Upper lobe of left lung (tissue), 6 donors: ENCODE measurements at places on chromosomes 11 and 22.

- no peaks in the 10 kb centered on the region for H3K27me3 ChIP-seq
- no peak overlapping the region for H3K4me3 ChIP-seq
- H3K36me3 ChIP-seq, result no peaks in the 10 kb centered on the region
- H3K27ac ChIP-seq, result no peak overlapping the region
- DNase-seq, result no peak
- no peaks in the 10 kb centered on the region for H3K4me1 ChIP-seq
Observed at GRCh38 chr22:48209473-48210197, 1447.2 kb downstream of the TBC1D22A start.

DNA sequence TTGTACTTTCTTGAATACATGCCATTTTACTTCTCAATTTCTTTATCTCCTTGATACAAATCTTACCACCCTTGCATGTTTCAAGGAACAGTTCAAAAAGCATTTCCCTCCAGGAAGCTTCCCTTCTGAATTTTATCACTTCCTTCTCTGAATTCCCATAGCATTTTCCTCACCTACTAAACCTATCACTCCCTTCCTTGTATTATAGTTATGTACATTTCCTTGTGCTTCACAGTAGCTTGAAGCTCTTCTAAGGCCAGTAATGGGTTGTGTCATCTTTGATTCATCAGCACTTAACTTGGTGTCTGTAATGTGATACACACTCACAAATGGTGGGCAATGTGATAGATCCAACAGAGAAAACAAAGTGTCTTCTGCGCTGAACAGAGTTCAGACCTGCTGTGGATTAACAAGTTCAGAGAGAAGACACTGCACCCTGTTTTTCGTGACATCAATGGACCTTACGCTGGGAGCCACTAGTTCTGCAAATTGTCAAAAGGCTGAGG, 127.5 kb downstream of the CCDC81 start:
- no peak overlapping the region for H3K4me3 ChIP-seq
- no peak for DNase-seq
- no peaks in the 10 kb centered on the region for H3K36me3 ChIP-seq
- H3K27me3 ChIP-seq, result no peaks in the 10 kb centered on the region

- no peaks in the 10 kb centered on the region for H3K27me3 ChIP-seq
- H3K27ac ChIP-seq, result no peak overlapping the region
- H3K4me3 ChIP-seq, result no peak overlapping the region
- no peaks in the 10 kb centered on the region for H3K4me1 ChIP-seq
Observed at GRCh38 chr11:109733245-109733644, 311.3 kb downstream of the C11orf87 start.

GRCh38 chr11:7672960-7673723, at the start of gene CYB5R2:
Gene CYB5R2 (minus strand): TSS chr11:7673500. CDS start chr11:7672825, 675 bp downstream.
- H3K27me3 ChIP-seq, result peaks cover 2% of the 10 kb centered on the region
- peak within 1 kb of the TSS; percentile 69 for H3K27ac ChIP-seq
- H3K4me1 ChIP-seq, result peaks cover 19% of the 10 kb centered on the region

DNA sequence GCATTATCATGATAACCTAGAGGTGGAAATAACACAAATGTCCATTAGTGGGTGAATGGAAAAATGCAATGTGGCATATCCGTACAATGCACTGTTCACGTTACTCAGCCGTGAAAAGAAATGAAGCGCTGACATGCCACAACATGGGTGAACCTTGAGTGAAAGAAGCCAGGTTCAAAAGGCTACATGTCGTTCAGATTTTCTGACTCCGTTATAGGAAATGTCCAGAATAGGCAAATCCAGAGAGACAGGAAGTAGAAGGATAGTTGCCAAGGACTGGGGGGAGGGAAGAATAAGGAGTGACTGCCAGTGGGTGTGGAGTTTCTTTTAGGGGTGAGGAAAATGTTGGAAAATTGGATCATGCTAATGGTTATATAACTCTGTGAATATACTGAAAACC, 133.8 kb downstream of the ATXN10 start:
- no peak overlapping the region for H3K27ac ChIP-seq
- no peak overlapping the region for H3K4me3 ChIP-seq
- peaks cover 3% of the 10 kb centered on the region for H3K4me1 ChIP-seq
- H3K27me3 ChIP-seq, result no peaks in the 10 kb centered on the region

DNA sequence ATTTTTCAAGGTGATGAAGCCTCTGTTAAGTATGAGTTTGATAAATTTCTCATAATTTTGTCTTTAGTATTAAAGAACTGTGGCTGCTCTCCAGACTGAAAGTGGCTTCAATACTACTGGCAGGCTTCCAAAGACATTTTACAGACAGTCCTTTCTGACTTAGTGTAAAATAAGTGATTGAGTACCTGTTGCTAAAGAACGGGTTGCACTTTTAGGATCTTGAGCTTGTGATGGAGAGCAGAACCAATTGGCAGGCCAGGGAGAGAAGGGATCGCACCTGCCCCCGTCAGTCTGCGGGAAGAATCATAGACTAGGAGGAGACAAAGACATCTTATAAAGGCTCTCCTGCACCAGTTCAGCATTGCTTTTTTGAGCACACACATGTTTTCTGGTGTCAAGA, 4.4 kb downstream of the NCAM1 start:
- H3K4me3 ChIP-seq, result no peak overlapping the region
- H3K36me3 ChIP-seq, result no peaks in the 10 kb centered on the region
- DNase-seq, result no peak
- H3K27me3 ChIP-seq, result no peaks in the 10 kb centered on the region
- H3K27ac ChIP-seq, result no peak overlapping the region

DNA sequence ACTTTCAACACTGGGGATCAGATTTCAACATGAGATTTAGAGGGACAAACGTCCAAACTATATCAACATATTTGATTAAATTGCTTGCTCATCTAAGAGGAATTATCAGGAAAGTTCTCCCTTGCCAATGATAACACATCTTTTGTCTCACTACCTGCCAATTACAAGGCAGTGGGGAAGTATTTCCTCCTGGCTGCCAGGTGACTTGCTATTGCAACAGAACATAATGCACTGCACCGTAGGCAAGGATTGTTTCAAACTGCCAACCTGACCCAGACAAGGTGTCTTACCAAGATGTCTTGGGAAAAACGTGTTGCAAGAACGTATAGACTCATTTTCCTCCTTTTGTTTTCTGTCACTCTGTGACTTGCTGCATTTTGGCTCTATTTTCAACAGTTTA, 711.6 kb downstream of the METTL15 start:
- H3K27ac ChIP-seq, result no peak overlapping the region
- no peak for DNase-seq
- H3K27me3 ChIP-seq, result no peaks in the 10 kb centered on the region

- H3K4me1 ChIP-seq, result no peaks in the 10 kb centered on the region
- DNase-seq, result no peak
- no peak overlapping the region for H3K27ac ChIP-seq
- H3K4me3 ChIP-seq, result no peak overlapping the region
- H3K36me3 ChIP-seq, result no peaks in the 10 kb centered on the region
- no peaks in the 10 kb centered on the region for H3K27me3 ChIP-seq
Observed at GRCh38 chr22:39545386-39546365, 13.1 kb upstream of the RPS19BP1 start.

DNA sequence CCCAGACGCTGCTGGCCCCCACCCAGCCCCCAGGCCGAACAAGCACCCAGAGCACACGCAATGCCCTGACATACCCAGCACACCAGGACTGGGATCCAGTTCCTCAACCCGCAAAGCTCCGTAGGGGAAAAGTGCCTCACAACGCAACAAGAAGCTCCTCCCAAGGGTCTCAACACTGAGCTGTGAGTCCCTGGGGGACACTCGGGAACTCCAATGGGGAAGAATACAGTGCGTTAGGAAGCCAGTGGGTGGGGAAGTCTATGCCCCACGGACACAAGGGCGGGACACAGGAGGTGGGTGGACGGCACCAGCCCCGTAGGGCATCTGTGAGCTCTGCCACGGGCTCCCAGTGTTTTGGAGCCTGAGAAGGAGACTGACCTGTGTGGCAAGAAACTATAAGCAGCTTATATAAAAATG, 1.6 kb downstream of the DEAF1 start:
- no peaks in the 10 kb centered on the region for H3K36me3 ChIP-seq
- H3K27ac ChIP-seq, result peak overlapping the region; percentile 34
- H3K4me3 ChIP-seq, result no peak overlapping the region
- H3K27me3 ChIP-seq, result no peaks in the 10 kb centered on the region
- H3K4me1 ChIP-seq, result peaks cover 32% of the 10 kb centered on the region

DNA sequence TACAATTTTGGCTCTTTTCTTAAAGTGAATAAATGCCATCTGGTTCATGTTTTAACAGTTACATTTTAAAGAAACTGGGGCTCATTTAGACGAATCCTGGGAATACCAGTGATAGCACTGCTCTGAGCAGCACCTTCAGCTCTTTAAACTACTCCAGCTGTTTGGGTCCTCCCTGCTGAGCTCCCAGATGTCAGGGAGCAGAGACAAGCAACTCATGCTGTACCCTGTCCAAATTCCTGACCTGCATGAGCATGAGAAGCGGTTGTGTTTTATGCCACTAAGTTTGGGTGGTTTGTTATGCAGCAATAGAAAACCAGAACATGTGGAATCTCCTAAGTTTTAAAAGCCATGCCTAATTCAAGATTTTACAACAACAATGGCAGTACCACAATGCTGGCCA, 90.0 kb downstream of the FDX1 start:
- no peaks in the 10 kb centered on the region for H3K27me3 ChIP-seq
- H3K36me3 ChIP-seq, result no peaks in the 10 kb centered on the region
- peaks cover 2% of the 10 kb centered on the region for H3K4me1 ChIP-seq
- no peak overlapping the region for H3K27ac ChIP-seq
- no peak for DNase-seq
- no peak overlapping the region for H3K4me3 ChIP-seq

- no peaks in the 10 kb centered on the region for H3K36me3 ChIP-seq
- H3K27me3 ChIP-seq, result no peaks in the 10 kb centered on the region
- no peak overlapping the region for H3K27ac ChIP-seq
- H3K4me3 ChIP-seq, result no peak overlapping the region
- H3K4me1 ChIP-seq, result no peaks in the 10 kb centered on the region
Observed at GRCh38 chr11:63262547-63262946, 19.1 kb upstream of the SLC22A25 start.

GRCh38 chr11:74754507-74755252, 6.0 kb downstream of the RNF169 start:
- no peaks in the 10 kb centered on the region for H3K27me3 ChIP-seq
- H3K4me3 ChIP-seq, result no peak overlapping the region

DNA sequence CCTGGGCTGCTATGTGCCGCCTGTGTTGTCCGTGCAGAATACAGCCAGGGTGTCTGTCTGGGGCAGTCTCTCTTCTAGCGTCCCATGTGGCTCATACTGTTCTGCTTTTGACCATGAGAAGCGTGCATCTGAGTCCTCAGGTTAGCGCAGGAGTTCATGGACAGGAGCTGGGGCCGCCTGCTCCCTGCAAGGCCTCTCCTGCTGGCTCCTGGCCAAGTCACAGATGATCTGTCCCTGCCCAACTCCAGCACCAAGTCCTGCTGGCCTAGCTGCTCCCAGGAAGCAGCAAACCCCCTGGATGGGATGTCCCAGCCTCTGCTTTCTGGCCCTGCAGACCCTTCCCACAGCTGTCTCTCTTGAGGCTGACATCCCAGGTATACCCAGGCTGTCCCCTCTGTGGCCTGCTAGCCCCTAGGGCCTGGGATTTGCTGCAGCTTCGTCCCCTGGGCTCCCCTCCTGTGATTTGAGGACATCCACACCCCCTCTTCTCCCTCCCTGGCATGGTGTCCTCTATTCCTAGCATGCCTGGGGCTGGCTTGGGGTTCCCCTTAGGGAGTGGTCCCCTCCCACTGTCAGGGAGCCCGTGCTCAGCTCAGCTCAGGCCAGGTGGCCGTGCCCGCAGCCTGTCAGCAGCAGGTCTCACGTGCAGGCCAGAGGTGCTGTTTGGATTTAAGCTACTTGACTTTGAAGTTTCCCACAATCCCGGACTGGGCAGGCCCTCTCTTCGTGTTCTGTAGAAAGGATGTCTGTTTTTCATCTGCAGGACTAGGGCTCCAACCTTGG, 17.8 kb downstream of the PRR5 start:
- no peaks in the 10 kb centered on the region for H3K27me3 ChIP-seq
- no peak overlapping the region for H3K27ac ChIP-seq
- DNase-seq, result no peak
- no peak overlapping the region for H3K4me3 ChIP-seq
- no peaks in the 10 kb centered on the region for H3K4me1 ChIP-seq
